ENCODE measurements at places on chromosomes 2 and 18.

DNA sequence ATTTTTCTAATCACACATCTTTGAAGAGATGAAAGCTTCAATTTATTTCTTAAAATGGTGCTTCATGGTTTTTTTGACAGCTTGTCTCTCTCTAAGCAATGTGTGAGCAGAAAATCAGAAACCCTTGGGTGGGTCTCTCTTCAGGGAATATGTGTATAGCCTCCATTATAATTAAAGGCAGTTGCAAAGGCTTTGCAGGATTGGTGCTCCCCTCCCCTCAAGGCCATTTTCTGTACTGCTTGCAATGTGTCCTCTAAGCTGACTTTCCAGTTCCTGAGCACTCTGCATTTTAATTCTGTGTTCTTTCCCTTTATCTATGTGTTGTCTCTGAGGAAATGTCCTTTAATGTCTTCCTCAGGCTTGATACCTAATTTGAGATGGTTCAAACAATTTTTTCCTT lies 172.6 kb downstream of the DPP4 start:
- no peak for DNase-seq

DNA sequence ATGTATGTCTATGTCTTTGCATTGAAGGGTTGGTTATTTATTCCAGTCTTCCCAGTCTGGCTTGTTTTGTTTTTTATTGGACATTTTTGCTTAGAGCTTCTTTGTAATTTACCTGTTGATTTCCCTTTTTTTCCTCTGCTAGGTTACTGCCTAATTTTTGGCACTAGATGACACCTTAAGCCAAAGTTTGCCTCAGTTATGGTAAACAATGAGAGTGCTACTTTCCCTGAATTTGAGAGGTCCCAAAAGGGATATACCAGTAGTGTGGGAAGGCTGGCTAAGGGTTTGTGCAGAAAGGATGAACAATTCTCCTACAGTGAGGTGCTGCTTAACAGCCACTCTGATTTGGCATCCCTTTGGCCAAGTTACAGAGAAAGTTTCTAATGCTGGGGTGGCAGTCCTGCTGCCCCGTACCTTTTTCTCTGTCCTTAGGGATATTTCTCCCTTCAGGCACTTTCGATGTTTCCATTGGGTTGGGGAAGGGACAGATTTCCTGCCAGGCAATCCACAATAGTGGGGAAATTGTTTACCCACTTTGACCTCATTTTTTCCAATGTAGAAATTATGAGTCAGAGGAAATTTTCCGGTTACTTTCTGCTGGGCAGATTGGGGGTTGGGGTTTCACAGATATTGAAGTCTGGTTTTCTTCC lies 354.9 kb downstream of the PTPRM start:
- DNase-seq: no peak

- no peak for DNase-seq
Observed at GRCh38 chr2:100812573-100812972, 7.4 kb upstream of the NPAS2 start.

- no peak for DNase-seq
Observed at GRCh38 chr18:12911929-12912703, 28.1 kb upstream of the PTPN2 start.

- no peak for DNase-seq
Observed at GRCh38 chr18:79789901-79790890, 7.5 kb upstream of the KCNG2 start.
